Activated B cell treated with CpG ODN at 0.5 μM for 24 hours (primary cell): ENCODE measurements at places on chromosomes 4 and X.

GRCh38 chr4:98444371-98444770, 183.2 kb downstream of the RAP1GDS1 start:
- DNase-seq, result no peak

GRCh38 chrX:47169273-47169672, 24.3 kb downstream of the RBM10 start:
- no peak for DNase-seq

DNA sequence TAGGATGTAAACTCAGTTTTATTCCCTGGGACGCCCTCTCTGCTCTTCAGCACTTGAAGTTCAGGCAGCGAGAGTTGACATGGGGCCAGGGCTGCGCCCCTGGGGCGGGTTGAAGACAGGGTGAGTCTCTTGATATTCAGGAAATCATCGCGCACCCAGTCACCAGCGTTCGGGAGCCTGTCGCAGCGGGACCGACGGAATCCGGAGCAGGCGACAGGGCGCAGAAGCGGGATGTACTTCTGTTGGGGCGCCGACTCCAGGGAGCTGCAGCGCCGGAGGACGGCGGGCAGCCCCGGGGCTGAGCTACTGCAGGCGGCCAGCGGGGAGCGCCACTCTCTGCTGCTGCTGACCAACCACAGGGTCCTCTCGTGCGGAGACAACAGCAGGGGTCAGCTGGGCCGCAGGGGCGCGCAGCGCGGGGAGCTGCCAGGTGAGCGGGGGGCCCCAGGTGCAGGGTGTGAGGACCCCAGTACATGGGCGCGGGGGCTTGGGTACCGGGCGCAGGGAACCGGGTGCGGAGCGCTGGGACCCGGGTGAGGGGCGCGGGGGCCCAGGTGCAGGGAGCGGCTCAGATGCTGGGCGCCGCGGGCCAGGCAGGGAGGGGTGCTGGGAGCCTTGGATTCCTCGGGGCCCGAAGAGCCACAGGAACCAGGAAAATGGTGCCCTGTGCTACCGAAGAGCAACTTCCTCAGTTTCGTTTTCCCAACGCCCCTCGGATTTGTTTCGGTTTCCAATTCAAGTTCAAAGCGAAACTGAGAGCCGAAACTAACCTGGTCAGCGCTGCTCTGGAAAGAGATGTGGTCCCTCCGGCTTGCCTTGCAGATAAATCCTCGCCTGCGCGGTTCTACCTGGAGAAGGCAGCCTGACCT, at the start of gene HERC6:
Gene HERC6 (plus strand): TSS at position 162 of the 869 bp plus-strand sequence. CDS start 70 bp downstream, at position 232.
- DNase-seq, result peak; percentile 64

- DNase-seq, result no peak
Observed at GRCh38 chr4:86924811-86925210, 10.0 kb upstream of the AFF1 start.

GRCh38 chrX:21490341-21490740, 116.1 kb downstream of the CNKSR2 start:
- no peak for DNase-seq

GRCh38 chr4:71683309-71683708, 100.6 kb downstream of the GC start:
- DNase-seq, result no peak

- no peak for DNase-seq
Observed at GRCh38 chrX:120561634-120562568, 1.1 kb upstream of the CUL4B start.

DNA sequence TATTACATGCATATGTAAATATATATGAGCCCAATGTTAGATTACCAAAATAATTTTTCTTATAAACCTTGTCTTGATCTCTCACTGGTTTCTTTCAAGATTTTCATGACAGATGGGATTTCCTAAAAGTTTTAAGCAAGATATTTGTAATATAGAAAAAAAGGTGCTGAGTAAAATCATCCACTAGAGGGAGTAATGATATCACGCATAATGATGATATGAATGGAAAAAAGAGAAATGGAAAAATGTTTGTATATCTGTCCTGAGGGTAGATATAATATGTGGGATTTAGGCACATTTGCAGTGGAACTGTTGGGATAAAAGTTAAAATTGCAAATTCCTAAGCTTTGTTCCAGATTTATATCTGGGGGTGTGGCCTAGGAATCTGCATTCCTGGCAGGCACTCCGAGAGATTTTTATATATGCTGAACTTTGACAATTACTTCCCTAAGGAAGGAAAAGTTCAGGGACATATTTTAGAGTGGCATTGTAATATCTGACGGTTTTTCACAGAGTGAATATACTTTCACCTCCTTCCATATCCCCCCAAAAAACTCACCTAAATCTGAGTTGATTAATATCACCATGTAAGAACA, 60.5 kb downstream of the TMA16 start:
- no peak for DNase-seq

DNA sequence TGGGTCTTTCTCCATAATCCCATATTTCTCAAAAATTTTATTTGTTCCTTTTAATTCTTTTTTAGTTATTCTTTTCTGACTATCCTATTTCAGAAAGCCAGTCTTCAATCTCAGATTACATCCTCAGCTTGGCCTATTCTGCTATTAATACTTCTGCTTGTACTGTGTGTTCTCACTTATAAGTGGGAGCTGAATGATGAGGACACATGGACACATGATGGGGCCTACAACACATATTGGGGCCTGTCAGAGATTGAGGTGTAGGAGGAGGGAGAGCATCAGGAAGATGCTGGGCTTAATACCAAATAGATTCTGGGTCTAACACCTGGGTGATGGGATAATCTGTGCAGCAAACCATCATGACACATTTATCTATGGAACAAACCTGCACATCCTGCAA, 82.3 kb downstream of the MAGEE1 start:
- DNase-seq, result no peak

DNA sequence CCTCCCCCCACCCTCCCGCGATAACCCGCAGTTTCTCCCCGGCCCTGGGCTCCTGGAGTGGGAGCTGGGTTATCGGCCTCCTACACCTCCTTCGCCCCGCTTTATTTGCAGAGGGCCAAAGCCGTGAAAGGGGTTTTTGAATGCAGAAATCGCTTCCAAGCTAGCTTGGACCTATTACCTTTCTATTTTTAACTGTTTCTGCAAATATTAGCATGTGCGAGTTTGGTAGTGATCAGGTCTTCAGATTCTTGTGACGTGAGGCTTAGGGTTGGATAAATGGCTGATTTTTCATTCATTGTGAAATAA, 1.3 kb downstream of the USP9X start:
- no peak for DNase-seq

DNA sequence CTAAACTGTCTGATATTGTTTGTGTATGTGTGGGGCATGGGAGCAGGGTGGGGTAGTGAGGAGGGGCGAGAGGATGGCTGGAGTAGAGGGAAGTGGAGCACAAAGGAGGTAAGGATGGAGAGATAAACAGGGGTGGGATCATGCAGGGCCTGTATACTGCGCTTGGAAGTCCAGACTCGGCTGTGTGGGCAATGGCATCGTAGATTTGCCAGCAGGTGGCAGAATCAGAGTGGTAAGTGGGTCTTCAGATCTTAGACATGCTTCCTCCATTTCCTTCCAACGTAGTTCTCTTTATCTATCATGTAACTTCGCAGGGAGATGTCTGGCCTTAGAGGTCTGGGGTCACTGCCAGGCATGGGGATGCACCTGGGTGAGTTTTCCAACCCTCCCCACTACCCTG, 155.5 kb downstream of the PDGFRA start:
- no peak for DNase-seq

GRCh38 chr4:169210504-169211118, 60.1 kb downstream of the SH3RF1 start:
- no peak for DNase-seq

GRCh38 chr4:66681962-66682361, 863.3 kb downstream of the CENPC start:
- DNase-seq, result no peak
